ENCODE measurements at places on chromosomes 1 and 21. TPM values are rescaled to one million over a fixed set of nuclear protein-coding genes. Genes with fewer than 3 reads are reported as not detected.

DNA sequence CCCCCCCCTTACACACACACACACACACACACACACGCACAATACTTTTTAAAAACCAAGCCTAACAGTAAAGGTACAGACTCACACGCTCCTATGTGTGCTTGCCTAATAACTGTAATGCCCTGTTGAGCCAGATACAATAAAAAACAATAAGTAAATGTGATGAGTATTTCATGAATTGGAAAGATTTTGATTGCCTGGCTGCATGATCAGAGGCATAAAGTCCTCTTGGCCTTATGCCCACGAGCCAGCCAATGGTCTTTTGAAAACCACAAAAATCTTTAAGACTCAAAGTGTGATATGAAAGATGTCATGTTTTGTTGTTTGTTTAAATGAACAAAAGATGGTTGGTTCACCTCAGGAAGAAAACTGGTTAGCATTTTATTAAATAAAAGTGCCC is 441.9 kb upstream of the ZRANB2 start:
- DNase-seq: no peak

- DNase-seq: no peak
Measured at GRCh38 chr1:218365226-218365999, 20.3 kb downstream of the TGFB2 start.

DNA sequence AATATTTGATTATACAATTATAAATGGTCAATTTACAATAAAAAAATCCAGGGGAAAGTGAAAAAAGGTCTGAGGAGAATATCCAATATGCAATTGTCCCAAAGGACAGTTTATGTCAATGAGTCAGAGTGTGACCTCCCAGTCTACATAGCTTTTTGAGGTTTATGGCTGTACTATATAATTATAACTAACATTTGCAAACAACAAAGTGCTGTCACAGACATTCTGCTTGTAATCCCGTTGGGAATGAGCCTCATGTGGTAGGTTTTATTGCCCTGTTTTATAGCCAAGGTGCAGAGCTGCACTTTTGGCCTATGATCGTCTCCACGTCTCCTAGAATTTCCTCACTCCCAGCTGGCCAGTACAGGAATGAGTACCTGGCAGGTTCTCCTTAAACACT is 103.8 kb downstream of the ADSS2 start:
- DNase-seq: peak; percentile 33

DNA sequence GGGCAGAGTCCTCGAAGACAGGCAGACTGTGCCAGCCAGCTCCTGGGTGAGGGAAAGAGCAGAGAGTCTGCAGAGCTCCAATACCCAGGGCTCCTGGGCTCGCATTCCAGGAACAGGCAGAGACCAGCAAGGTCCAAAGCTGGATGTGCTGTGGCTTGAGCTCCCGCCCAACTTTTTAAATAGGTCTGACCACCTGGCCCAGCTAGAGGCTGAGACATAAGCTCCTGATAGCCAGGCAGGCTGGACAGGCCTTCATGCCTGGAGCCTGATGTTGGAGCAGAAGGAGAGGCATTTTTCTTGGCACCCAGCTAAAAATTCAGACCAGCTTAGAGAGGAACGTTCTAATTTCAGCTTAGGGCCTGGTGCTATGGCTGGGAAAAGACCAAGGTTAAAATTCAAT is 178.4 kb upstream of the TMEM51 start:
- no peak for DNase-seq

GRCh38 chr1:10160907-10161490 is 49.4 kb upstream of the KIF1B start:
- DNase-seq: no peak

GRCh38 chr1:197342044-197342565 is 74.1 kb downstream of the CRB1 start:
- DNase-seq: no peak

GRCh38 chr1:211343607-211344006 is 17.0 kb downstream of the TRAF5 start:
- peak; percentile 31 for DNase-seq

DNA sequence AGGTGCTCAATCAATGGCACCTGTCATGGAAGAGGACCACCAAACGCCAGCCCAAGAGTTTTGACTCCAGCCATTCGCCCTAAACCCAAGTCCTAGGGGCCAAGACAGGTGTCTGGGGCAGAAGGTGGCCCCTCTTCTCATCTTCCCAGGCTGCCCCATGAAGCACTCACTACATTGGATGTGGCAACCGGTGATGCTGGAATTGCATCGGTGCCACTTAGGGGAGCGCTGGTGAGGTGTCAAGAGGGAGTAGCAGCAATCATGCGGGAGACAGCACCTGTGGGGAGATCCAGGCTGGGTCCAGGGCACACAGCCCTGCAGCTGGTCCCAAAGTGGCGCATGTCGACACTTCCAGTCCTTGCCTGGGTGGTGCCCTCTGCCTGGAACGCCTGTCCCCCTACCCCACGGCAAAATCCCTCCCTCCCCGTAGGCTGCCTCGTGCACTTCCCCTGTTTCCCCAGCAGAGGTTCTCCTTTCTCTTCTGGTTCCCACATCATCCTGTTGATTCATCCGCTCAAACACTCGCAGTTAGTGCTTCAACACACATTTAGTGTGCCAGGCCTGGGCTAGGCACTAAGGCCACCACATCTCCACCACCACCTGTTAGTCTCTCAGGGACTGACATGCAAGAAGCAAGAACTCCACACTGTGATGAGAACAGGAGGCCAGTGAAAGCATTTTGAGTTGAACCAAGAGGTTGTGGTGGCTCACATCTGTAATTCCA is 18.5 kb downstream of the PLA2G2D start:
- peak; percentile 48 for DNase-seq

DNA sequence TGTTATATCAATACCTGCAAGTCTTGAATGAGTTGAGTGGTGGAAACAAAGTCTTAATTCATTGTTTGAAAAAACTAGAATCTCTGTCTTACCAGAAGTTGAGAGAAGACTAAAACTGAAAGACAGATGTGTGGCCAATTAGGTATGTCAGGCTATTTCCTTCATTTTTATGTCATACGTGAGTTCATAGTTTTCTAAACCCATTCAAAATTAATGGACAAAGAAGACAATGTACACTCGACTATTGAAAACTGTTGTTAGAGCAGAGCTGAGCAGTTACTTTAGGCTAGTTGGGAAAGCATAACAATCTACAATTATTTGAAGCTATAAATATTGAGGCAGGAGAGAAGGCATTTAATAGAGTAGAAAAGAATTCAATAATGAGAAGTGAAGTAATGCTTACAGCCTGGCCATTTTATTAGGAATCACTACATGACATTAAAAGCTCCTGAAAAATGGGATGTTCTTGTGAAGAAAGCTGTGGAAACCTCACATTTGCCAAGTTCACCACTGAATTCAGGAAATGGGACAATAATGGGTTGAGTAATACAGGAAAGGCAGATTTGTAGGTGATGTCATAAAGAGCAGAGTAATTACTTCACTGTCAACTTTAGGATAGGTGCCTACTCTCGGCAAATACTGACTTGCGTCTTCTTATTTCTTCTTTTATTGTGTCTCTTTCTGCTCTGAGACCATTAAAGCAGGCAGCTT is 204.4 kb downstream of the PLA2G4A start:
- DNase-seq: no peak

GRCh38 chr1:42423681-42424080 is 32.1 kb downstream of the ZMYND12 start:
- no peak for DNase-seq

DNA sequence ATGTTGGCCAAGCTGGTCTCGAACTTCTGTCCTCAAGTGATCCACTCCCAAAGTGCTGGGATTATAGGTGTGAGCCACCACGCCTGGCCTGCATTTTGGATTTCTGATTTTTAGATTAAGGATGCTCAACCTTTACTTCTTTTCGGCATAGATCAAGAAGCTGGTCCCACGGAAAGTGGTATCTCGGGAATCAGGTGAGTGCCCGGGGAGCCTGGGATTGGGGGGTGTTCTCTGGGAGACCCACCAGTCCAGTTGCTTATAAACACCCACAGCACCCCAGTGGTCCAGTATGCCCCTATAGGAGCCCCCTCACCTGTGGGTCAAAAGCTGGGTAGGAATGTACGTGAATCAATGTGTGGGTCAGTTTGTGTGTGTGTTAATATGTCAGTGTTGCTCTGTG is 3.2 kb downstream of the SH3D21 start:
- no peak for DNase-seq

DNA sequence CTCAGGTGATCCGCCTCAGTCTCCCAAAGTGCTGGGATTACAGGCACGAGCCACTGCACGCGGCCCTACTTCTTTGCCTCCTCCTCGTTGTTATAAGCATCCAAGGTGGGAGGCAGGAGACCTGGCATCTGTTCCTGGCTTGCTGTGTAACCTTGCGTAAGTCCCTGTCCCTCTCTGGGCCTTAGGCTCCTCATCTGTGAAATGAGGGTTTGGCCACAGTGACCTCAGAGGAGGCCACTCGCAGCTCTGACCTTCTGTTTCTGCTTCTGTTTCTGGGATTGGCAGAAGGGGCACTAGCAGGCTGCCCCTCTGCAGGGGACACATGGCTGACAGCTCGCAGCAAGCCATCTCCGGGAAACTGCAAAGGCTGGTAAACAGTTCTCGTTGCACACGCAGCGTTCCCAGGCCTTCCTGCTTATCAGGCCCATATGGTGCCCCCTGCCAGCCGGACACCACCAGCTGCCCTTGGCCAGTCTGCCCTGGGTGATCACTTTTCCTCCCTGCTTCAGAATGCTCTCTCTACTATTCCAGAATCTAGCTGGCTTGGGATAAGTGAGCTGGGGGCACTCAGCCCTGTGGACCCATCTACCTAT is 2.6 kb upstream of the LDLRAP1 start:
- no peak for DNase-seq

PCNX2 gene
- 15.9 TPM for polyA plus RNA-seq

AMY1C gene
- not detected for polyA plus RNA-seq

ETV3L gene
- polyA plus RNA-seq: not detected

ELF3 gene
- polyA plus RNA-seq: 0.38 TPM

PATJ gene
- 1.3 TPM for polyA plus RNA-seq
